ENCODE measurements at places on chromosomes 5 and 9.

DNA sequence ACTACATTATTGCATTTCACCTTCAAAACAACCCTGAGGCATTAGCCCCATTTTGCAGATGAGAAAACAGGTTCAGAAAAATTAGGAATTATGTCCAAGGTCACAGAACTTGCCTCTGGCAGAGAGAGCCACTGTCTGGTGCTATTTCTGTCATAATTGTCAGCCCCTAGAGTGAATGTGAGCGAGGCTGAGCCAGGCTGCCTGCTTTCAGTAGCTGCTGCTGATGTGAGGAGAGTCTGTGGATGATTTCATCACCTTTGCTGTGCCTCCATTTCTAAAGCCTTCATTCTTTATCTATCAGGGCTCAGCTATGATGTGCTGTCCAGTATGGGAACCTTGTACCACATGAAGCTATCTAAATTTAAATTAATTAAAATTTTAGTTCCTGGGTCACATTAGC, 71.4 kb downstream of the INSYN2B start:
- DNase-seq, result no peak

DNA sequence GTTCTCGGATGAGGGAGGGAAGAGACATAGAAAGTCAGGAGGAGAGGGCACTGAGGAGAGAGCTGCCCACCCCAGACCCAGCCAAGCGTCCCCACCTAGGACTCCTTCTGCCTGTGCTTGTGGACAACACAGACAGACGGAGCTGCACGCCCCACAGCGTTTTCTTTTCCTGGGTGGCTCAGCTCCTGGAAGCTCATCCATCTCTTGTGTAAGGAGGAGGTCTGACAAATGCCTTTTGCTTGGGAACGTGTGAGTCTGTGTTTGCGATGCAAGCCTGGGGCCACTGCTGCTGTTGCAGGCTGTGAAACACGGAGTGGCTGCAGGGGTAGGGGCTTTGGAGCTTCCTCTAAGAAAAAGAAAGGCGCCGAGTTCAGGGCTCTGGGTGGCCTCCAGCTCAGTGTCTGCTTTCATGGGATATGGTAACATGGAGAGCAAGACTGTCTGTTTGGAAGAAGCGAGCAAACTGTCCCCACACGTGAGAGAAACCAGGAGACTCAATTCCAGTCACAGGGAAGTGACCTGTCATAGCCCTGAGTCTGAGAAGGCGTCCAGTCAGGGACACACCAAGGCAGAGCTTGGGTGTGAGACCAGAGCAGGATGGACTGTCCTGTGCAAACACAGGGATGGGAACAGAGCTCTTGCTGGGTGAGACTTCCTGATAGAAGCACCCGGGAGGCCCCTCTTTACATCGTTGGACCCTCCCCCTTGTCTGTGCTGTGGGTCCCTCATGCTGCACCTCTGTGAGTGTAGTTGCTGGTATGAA, 42.7 kb downstream of the GADD45G start:
- DNase-seq, result no peak

GRCh38 chr5:142840575-142840974, 70.4 kb downstream of the ARHGAP26 start:
- DNase-seq, result no peak

- no peak for DNase-seq
These were observed 237.4 kb upstream of the PRDM9 start for GRCh38 chr5:23269981-23270380.
